ENCODE measurements at places on chromosomes 12 and 14.

GRCh38 chr12:25958428-25959070 is at the start of gene RASSF8:
RASSF8 (plus strand) TSS chr12:25958682; CDS start chr12:26055344, 96,662 bp downstream.
- no peak for DNase-seq

DNA sequence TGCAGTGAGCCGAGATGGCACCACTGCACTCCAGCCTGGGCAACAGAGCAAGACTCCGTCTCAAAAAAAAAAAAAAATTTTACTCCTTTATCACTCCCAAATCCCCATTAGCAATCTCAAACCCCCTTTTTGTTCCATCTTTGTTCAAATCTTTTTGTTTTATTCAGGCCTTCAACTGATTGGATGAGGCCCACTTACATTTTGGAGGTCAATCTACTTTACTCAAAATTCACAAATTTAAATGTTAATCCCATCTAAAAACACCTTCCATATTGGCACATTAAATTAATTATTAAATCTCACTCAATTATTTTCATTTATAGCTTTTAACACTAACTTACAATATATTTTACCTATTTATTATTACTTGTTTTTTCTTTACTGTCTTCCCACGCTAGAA is 27.0 kb upstream of the TXNRD1 start:
- no peak for DNase-seq

DNA sequence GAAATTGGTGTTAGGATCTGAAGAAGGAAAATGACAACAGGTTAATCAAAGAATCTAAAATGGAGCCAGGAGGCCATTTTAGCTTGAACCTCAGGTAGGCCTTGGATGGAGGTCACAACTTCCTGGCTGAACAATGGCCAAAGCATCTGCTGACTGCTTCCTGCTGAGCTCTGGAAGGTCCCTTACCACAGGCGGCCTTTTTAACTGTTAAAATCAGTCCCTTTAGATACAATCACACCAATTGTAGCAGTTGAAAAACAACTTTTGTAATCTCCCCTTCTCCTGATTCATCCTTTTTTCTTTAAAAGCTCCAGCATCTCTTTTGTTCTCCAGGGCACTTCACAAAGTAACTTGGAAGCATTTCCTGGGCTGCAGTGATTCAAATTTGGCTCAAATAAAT is 388.8 kb downstream of the PDZRN4 start:
- no peak for DNase-seq

DNA sequence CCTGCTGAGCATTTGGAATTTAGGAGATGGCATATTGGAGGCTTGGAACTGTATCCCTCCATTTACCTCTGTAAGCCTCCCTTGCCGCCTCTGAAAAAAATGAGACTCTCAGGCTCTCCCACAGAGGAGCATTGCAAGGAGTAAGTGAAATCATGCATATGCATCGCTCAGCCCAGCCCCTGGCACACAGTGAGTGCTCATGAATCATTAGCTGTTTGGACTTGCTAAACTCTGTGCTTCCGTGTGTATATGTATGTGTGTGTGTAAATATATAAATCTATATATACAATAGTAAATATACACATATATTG is 17.1 kb upstream of the TBX3 start:
- DNase-seq, result no peak

DNA sequence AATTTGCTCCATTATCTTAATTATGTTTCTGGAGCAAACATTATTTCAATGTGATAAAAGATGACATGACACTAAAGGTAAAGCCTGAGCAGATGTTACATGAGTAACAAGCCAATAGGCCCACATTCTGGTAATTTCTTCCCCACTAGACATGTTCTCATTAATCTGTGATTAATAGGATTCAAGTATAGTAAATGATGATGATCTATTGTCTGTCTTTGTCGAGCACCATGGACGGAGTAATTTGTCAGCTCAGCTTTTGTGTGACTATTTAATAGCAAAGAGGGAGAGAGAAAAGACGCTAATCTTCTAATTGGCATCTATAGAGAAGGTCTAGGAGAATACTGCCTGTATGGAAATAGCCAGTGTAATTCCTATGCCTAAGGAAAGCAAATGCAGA is 62.2 kb upstream of the INSM2 start:
- no peak for DNase-seq

DNA sequence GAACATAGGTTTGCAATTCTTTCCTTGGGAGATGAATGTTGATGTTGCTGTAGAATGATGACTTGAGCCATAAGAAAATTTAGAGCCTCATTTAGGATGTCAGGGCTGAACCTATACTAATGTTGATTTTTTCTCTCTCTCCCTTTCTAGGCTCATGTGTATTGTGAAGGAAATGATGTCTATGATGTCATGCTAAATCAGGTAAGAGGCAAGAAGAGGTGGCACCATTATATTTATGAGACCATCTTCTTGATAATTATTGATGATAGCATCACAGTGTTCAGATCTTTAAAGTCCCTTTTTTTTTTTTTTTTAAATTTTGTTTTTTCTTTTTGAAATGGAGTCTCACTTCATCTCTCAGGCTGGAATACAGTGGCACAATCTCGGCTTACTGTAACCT is 3.3 kb downstream of the PARP2 start:
- DNase-seq, result no peak
